Stimulated activated CD4-positive, alpha-beta T cell treated with anti-CD3 and anti-CD28 coated beads, Interleukin-1b, Interleukin-23, amount 100 ng/mL, for 48 hours (primary cell): ENCODE measurements at places on chromosomes 12 and 14.

DNA sequence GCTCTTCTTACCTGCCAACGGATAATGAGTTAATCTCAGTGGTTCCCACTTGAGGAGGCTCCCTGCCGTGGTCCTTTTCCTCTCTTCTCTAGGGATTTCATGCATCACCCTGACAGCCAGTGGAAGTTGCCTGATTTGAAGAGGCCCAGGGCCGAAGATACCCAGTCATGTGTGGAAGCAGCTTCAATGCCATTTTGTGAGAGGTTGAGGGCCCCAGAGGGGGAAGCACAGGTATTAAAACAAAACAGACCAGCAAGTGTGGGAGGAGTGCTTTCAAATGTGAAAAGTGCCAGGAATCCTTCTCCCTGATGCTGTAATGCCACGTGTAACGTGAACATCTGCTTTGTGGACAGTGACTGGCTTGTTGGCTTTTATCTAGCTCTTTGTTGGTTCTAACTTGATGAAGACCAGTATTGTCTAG, 1.5 kb downstream of the TCP11L2 start:
- DNase-seq, result peak; percentile 4

GRCh38 chr12:131555197-131555846, 155.6 kb upstream of the SFSWAP start:
- no peak for DNase-seq

- no peak for DNase-seq
Observed at GRCh38 chr12:98719515-98720504, 74.7 kb downstream of the APAF1 start.

GRCh38 chr14:61752626-61753025, 9.6 kb upstream of the SNAPC1 start:
- no peak for DNase-seq

DNA sequence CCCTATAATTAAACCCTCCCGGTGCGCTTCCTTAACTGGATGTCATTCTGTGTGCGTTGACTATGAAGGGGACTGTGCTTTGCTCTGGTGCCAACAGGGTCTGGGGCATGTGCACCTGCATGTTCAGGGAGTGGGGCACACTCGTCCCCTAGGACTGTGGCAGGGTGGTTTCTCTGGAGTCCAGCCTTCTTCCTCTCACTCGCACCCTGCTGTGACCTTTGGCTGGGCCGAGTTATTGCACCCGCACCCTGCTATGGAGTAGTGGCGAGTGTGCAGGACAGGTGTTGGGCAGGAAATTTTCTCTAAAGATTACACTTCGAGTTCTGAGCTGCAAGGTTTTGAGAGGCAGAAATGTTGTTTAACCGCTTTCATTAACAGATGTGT, 138.9 kb downstream of the PLXNC1 start:
- no peak for DNase-seq

DNA sequence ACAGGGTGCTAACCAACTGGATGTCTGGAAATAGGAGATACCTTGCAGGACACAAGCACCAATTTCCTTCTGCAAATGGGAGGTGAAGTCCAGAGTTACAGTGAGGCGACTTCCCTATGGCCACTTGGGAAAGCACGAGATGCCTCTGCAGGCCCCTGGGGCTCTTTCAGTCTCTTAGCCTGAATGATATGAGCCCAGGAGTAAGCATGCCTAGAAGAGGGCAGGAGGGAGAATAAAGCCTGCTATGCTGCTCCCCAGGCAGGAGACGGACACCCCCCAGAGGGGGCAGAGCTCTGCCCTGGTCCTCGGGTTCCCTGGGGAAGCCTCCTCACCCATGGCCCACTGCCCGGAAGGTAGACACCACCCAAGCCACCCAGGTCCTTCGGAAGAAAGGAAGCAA, 105.1 kb downstream of the GCH1 start:
- DNase-seq, result no peak
